ENCODE measurements at places on chromosomes 12 and 14.

GRCh38 chr12:50569876-50570275 is 65.1 kb downstream of the DIP2B start:
- DNase-seq, result no peak

DNA sequence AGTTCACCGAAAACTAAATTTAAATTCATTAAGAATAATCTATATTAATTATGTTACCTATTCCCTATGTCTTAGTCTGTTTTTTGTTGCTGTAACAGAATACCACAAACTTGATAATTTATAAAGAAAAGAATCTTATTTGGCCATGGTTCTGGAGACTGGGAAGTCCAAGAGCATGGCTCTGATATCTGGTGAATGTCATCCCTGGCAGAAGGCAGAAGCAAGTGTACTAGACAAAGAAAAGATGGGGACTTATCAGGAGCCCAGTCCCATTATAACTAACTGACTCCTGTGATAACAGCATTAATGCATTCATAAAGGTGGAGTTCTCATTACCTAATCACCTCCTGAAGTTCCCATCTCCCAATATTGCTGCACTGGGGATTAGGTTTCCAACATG is 33.3 kb upstream of the BCAT1 start:
- DNase-seq, result no peak

GRCh38 chr14:51206462-51206861 is 33.6 kb upstream of the TMX1 start:
- DNase-seq, result no peak

GRCh38 chr14:70407621-70408020 is 9.3 kb downstream of the SYNJ2BP start:
- DNase-seq, result no peak

GRCh38 chr14:79542121-79542520 is 669.2 kb downstream of the DIO2 start:
- DNase-seq, result no peak

DNA sequence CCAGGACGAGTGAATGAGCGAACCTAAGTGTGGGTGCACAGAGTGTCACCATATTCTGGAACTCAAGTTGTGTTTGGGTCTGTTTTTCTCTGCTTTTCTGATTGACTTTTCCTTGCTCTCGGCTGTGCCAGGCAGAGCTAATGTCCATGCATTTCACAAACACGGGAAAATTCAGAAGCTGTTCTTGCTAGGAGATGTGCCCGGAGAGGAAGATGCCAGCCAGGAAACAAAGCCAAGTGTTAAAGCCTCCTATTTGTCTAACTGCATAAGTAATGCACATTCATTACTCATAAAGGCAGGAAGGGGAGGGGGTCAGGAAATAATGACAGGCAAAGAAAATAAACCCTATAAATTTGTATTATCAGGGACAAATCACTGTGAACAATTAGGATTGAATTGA is 250.4 kb upstream of the SFSWAP start:
- DNase-seq, result no peak

DNA sequence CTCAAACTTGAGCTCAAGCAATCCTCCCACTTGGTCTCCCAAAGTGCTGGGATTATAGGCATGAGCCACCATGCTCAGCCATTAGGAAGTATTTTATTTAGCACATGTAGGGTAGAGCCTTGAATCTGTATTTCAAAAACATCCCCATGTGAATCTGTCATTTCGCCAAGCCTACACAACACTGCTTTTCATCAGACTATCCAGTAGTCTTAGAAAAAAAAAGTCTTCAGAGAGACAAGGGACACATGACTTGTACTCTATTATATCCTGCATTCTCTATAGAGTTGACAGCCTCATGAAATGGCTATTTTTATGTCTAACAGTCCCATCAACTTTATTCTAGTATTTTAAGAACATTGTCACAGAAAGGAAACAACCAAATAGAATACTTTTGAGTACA is 35.4 kb downstream of the TM7SF3 start:
- DNase-seq, result no peak

DNA sequence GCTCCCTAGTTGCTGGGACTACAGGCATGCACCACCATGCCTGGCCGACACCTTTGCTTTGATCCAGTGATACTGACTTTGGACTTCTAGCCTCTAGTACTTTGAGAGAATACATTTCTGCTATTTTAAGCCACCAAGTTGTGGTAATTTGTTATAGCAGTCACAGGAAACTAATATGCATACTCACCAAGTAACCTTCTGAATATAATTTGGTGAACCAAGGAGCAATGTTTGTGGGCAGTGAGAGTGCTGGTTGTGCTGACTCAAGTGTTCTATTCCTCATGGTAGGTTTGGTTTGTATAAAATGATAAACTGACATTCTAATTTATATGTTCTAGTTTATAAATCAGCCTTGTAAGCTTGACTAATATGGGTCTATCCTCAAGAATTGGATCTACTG is 42.4 kb upstream of the MMP19 start:
- DNase-seq, result no peak

GRCh38 chr12:123840765-123841425 is 78.8 kb downstream of the DNAH10 start:
- no peak for DNase-seq

GRCh38 chr14:68271913-68272391 is 452.4 kb downstream of the RAD51B start:
- DNase-seq, result no peak

- no peak for DNase-seq
These were observed 8.5 kb downstream of the COX14 start for GRCh38 chr12:50120521-50120920.

DNA sequence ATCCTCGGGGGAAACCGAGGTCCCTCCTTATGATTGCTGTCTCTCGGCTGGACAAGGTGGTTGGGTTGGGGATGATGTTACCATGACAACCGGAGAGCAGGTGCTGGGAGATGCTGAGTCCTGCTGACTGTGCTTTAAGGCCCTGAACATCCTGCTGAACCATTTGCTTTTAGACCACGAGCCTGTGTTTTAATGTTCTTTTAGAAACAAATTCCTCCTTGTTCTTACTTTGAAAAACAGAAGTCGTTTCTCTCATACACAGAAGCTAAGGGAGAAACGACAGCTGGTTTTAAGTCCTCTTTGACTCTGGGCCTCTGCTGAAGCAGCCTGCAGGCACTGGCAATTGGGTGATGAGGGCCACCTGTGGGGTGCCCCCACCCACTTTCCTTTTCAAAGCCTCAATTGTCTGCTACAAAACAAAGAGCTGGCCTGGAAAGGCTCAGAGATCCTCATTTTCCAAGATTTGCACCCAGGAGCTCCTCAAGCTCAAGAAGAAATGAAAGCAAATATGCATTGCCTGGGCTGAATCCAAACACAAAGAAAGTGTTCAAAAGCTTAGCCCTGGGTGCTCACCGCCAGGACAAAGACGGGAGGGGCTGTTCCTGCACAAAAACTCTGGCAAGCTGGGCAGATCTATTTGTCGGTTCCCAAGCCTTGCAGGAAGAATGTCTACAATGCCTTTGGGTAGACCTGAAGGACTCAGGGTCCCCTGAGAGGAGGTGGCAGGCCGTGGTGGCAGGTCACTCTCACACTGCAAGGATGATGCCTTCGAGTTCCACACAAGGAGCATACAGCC is 90.0 kb upstream of the CLMN start:
- no peak for DNase-seq

DNA sequence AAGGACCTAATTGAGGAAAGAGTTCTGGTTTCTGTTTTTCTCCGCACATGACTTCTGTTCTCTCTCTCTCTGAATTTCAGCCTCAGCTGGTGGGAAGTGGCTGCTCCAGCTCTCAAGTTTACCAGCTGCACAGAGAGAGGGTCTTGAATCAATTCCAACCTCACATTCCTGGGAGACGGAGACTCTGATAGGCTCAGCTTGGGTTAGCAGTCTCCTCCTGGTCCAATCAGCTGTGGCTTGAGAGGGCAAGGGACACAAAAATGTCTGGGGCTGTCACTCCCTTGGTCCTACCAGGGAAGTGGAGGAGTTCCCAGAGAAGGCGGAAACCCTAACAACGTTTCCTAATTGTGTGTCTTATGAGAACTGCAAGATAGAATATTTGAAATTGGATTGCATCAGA is 7.0 kb downstream of the CCDC63 start:
- DNase-seq, result no peak

DNA sequence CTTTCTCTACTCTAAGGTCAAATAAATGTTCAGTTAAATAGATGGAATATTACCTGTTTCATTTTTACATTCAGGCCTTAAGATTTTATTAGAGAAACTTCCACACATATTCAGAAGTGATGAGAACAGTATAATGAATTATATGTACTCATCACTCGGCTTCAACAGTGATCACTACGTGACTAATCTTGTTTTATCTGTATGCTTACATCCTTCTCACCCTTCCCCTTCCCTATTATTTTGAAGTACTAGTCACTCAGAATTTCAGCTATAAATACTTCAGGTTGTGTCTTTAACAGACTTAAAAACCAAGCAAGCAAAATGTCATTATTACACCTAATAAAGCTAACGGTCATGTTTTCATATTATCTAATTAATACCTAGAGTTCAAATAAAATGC is 34.9 kb downstream of the ETV6 start:
- DNase-seq, result no peak

DNA sequence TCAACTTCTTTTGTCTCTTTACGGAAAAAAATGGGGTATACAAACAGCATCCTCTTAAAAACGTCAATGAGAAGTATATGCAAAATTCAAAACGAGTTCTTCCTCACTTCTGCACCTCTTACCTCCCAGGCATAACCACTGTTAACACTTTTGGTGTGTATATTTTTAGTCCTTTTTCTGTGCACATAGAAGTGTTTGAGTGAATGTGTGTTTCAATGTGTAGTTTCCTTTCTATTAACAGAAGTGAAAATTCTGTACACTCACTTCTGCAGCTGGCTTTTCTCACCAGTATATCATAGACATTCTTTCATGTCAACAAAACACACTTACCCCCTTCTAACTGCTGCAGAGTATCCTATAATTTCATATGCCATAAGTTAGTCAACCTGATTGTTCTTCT is 5.4 kb downstream of the UBR7 start:
- DNase-seq, result no peak

GRCh38 chr14:22991852-22992251 is 9.5 kb upstream of the AJUBA start:
- no peak for DNase-seq

DNA sequence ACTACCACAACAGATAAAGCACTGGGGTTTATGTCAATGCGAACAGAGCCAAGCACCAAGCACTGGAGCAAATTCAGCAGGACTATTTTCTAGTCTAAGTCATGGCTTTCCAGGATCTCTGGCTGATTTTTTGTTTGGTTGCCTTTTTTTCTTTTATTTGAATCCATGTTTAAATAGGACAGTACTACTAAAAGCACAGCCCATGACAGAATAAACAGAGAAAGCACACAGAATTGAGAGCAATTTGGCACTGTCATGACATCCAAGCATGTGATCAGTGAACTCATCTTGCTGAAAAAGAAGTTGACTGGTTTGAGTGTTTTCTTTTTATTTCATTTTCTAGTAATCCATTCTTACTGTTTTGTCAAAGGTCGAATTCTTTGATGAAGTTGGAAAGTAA is 23.1 kb upstream of the RERG start:
- DNase-seq, result no peak

DNA sequence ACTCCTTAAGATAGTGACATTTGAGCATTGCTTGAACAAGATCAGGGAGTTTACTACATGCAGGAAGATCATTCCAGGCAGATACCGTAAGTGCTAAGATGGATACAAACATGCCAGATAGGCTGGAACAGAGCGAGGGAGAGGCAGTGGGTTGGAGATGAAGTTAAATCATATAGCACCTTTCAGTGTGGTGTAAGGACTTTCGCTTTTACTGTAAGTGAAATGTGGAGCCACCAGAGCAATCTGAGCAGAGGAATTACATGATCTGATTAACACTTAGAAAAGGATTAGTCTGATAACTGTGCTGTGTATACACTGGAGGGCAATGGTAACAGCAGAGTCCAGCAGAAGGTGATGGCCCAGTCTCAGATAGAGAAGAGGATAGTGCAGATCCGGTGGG is 163.0 kb upstream of the SSTR1 start:
- no peak for DNase-seq

DNA sequence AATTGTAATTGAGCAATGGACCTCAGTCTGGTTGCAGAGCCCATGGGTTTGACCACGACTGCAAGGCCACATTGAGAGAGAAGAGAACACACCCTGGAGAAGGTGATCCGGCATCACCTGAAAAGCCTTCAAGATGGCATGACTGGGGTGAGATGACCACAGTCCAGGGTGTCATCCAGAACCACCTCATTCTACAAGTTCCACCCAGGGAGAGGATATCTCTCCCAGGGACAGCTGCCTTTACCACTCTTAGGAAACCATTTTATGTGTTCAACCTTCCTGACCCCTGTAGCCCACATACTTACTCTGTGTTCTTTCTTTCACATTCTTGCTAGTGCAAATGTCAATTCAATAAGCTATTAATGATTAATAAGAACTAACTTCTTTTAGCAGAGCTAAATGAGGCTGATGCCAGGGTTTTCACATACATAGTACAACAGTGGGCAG is 43.4 kb upstream of the CPM start:
- no peak for DNase-seq

GRCh38 chr14:65502676-65503124 is 90.2 kb downstream of the FUT8 start:
- no peak for DNase-seq

DNA sequence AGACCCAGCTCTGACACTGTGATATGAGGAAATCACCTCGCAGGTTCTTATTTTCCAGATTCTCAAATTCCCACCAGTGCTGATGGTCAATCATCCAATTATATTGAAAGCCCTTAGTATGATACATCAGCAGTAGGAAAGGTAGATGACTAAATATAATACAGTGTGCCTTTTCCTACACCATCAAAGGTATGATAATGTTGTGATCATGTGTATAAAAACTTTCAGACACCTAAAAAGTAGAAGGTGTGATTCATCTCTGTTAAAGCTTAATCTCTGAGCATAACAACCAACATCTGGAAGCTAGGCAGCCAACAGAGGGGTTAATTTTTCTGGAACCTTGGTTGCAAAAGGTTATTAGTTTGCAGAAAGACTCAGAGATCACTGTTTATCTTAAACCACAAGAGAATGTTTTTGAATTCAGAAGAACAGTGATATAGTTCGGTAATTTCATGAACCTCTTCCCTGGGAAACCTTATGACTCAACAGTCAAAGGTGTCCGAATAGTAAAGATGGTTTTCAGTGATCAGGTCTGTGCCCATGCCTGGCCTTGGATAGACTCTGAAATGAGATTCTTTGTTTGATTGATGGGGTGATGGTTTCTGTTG is 122.5 kb downstream of the ETV6 start:
- no peak for DNase-seq

- DNase-seq, result no peak
These were observed 236.5 kb downstream of the DPF3 start for GRCh38 chr14:72657214-72657921.

GRCh38 chr12:102939059-102939458 is 18.4 kb upstream of the ASCL1 start:
- no peak for DNase-seq

All from esophagus squamous epithelium (tissue), 5 donors.